Hematopoietic multipotent progenitor cell treated with erythropoietin and hydrocortisone succinate and interleukin-3 and kit ligand, for 8 days (in vitro differentiated cells): ENCODE measurements at places on chromosomes 3 and 15.

GRCh38 chr3:112974894-112975293, at the start of gene CD200R1:
Gene CD200R1, minus strand, starts transcription at chr3:112975103. Its CDS starts 246 bp downstream, at chr3:112974857.
- DNase-seq: no peak

DNA sequence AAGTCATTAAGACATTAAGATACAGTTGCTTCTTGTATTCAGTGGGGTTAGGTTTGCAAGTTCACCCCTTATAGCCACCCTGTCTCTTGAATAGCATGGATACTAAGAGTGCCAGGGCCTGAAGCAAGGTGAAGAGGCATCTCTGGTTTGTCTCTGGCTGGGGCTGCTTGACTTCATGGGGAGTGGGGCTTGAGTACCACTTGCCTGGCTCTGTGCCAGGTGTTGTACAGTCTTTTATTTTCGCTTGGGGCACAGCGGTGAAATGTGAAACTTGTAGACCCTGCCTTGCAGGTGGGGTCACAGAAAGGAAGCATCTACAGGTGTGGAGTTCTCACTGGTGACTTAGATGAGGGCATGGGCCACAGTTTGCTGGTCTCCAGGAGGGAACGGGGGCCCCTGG, 152.1 kb downstream of the PDE8A start:
- DNase-seq: no peak

GRCh38 chr3:33277193-33277882, at the start of gene FBXL2:
Gene FBXL2, plus strand, starts transcription at chr3:33277442. Its CDS starts 71 bp downstream, at chr3:33277513.
- DNase-seq: no peak

DNA sequence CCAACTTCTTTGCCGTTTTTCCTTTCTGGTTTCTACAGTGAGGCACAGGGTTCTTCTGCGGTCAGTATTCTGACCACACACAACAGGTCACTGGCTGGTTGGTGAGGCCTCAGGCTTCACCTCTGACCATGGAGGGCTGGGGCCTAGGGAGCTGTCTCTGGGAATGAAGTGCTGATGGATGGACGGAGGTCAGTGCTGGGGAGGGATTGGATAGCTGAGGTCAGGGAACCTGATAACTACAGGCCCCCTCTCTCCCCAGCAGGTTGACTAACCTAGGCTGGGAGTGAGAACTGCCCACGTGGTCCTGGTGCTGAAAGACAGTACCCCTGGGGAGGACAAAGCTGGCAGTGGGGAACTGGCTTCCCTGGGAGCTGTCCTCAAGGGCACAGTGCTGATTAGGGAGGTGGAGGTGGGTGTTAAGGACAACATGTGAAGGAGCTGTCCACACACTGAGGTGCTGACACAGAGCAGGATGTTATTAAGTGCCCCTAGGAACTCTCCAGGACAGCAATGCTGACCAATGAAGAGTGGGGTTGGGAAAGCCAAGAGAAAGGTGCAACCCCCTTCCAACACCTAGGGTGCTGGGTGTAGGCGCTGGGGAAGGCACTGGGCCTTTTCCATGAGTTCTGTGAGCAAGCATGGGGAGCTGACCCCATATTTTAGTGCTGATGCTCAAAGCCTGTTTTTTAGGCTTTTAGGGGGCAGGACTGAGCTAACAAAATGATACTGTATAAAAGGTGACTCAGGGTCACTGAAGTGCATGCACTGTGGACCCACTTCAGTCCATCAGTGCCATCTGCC, 45.2 kb downstream of the ATP2B2 start:
- peak; percentile 77 for DNase-seq

DNA sequence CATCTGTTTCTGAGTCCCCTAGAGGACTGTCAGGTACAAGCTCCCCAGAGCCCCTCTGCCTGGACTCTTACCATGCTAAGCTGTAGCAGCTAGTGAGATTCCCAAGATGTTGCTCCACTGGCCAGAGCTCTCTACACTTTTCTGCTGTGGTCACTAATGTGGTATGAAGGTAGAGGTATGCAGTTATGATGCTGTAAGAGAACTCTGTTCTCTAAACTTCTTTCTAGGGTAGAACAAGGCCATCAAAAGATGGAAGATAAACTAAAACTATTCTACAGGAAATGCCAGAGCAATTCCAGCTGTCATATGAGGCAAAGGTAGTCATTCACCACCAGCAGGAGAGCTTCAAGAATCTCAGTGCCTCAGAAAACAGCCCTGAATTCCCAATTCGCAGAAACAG, 517.4 kb upstream of the ARRDC4 start:
- no peak for DNase-seq

DNA sequence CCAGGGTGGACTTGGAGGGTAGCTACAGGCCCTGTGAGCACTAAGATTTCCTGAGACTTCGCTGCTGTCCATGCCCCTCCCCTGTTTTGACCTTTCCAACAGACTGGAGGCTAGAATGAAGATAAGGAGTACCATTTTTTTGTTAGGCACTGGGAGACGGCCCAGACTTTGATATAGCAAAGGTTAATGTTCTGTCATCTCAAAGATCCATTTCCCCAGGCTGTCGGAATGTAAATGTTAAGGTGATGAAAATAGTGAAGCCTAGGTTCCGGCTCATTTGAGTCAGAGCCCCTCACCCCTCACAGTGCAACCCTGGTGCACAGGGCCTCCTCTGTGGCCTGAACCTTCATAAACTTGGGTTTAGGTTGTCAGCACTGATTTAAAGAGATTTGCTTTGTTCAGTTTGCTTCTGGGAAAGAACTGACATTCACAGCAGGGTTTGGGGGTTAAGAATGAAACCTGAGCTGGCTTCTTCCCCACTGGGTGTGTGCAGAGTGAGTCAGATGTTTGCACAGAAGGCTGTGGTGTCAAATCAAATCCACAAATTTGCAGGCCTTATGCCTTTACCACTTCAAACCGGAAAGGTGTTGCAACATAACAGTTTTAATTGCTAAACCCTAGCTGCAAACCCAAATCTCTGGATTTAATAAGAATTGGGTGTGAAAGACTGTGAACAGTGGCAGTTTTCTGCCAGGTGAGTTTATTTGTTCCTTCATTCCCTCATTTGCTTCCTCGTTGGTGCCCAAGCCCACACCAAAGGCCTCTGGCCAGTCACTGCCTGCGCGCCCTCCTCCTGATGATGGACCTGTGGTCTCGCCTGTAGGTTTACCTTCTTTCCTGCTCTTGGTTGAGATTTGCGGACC, 20.6 kb upstream of the KCTD6 start:
- no peak for DNase-seq

DNA sequence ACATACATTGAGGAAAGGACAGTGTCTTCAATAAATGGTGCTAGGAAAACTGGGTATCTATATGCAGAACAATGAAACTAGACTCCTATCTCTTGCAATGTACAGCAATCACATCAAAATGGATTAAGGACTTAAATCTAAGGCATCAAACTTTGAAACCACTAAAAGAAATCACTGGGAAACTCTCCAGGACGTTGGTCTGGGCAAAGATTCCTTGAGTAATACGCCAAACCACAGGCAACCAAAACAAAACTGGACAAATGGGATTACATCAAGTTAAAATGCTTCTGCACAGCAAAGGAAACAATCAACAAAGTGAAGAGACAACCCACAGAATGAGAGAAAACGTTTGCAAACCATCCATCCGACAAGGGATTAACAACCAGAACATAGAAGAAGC, 14.5 kb downstream of the LAMP3 start:
- no peak for DNase-seq

GRCh38 chr15:89899295-89899945, 5.6 kb upstream of the AP3S2 start:
- DNase-seq: no peak

GRCh38 chr3:49476563-49476962, 6.5 kb downstream of the DAG1 start:
- no peak for DNase-seq

- DNase-seq: no peak
Observed at GRCh38 chr3:94071713-94072284, 8.9 kb downstream of the NSUN3 start.

DNA sequence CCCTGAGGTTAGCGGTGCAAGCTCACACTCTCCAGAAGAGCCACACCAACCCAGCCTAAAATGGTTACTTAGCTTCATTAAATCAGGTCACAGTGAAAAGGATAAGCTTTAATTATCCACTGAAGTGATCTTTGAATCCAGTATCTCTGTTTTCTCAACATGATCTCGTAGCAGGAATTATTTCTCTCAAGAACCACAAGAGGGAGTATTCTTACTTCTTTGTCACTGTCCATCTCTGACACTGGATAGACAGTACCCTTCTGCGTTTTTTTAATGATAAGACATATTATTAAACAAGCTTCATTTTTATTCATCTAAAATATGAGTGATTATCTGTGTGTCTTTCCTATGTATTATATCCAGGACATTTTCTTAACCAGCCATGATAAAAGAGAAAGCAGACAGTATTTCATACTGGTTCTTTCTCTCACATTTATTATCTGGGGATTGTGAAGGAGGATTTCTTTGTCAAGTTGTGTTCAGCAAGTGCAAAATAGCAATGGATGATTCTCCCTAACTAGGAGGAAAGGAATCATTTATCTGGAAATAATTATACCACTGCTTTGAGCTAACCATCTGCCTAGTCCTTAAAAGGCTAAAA, 105.4 kb upstream of the CCDC54 start:
- DNase-seq: peak; percentile 64

DNA sequence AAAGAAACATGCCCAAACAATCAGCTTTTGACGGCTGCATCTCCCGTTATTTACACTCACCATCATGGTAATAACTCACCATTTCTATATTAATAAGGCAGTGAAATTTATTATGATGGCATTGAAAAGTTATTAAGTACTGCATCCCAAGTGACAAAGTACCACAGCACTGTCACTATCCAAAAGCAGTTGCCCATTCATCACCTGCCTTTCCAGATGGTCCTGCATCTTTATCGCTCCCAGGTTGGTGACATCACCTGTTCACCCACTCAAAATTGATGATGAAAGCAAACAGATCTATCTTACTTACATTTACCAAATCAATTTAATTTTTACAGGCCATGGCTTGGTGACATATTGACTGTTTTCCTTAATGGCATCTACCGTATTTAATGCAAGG, 299.0 kb downstream of the MECOM start:
- no peak for DNase-seq

- DNase-seq: peak; percentile 47
Observed at GRCh38 chr3:5195605-5196004, 8.1 kb downstream of the EDEM1 start.
